ENCODE measurements at places on chromosomes 6 and 20.

GRCh38 chr6:120854583-120854982 is 479.7 kb downstream of the TBC1D32 start:
- no peak for DNase-seq

DNA sequence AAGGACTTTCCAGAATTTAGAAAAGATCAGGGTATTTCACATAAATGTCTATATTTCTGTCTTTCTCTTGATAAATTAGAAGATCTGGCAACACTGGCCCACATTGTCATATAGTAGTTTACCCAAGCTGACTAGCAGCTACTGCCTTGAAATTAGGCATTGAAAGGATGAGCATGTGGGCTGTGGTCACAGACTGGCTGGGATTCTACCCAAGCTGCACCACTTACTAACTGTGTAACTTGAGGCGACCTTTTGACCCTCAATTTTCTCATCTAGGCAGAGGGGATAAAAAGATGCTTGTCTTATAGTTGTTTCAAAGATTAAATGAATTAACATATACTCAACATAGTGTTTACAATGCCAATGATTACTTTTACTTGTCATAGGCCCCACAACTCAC is 152.7 kb upstream of the BMP2 start:
- no peak for DNase-seq

- no peak for DNase-seq
Observed at GRCh38 chr20:20731945-20732296, 19.5 kb upstream of the RALGAPA2 start.

- no peak for DNase-seq
Observed at GRCh38 chr20:5835321-5835821, 85.2 kb downstream of the SHLD1 start.

GRCh38 chr6:143155681-143156080 is 95.0 kb downstream of the AIG1 start:
- no peak for DNase-seq

DNA sequence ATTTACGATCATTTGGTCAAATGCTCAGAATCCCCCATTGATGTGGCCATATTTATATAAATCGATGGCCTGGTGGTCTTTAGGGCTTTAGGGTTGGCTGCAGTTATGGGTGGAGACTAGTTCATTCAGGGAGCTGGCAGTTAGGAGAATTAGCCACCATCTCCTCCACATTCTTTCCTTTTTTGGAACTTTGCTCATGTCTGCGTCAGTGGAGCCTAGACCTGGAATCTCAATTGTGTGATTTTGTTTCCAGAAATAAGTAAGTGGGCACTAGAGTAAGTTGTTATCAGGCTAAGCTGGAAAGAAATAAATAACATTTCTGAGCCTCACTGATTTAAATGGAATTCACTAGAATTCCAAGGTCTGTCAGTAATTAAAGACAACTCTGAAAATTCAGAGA is 29.0 kb upstream of the ELOVL5 start:
- no peak for DNase-seq

DNA sequence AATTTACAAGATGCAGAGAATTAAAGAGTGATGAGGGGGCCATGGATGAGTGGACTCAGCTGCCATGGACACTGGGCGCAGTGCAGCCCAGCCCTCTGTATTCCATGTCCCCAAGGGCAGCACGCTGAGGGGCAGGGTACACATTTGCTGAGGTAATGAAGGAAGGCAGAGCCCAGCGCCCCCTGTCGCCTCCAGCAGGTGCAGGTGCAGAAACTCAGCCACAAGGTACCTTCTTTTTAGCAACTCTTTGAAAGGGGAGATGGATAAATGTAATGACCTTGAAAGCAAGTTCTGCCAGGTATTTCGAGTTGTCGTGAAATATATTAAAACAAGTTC is 7.1 kb downstream of the CD93 start:
- no peak for DNase-seq

- peak; percentile 58 for DNase-seq
Observed at GRCh38 chr6:122609881-122610689, at the start of gene PKIB. PKIB (plus strand) TSS chr6:122610405; CDS start chr6:122717795, 107,390 bp downstream.

DNA sequence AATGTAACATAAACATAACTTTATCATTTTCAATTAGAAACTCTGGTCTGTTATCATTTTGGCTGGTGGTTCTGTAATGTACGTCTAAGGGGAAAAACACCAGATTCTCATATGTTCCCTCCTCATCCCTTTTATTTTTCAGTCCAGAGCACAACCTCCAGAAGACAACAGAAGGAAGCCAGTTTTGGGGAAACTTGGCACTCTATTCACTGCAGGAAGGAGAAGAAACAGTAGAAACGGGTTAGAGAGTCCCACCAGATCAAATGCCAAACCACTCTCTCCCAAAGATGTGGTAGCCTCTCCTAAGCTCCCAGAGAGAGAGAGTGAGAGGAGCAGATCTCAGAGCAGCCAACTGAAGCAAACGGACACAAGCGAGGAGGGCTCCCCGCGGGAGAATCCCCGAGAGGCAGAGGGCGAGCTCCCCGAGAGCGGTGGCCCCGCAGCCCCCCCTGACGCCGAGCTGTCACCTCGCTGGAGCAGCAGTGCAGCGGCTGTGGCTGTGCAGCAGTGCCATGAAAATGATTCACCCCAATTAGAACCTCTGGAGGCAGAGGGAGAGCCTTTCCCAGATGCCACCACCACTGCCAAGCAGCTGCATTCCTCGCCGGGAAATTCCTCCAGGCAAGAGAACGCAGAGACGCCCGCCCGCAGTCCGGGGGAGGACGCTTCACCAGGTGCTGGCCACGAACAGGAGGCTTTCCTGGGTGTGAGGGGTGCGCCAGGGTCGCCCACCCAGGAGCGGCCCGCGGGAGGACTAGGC is 117.8 kb downstream of the RTN4IP1 start:
- no peak for DNase-seq

DNA sequence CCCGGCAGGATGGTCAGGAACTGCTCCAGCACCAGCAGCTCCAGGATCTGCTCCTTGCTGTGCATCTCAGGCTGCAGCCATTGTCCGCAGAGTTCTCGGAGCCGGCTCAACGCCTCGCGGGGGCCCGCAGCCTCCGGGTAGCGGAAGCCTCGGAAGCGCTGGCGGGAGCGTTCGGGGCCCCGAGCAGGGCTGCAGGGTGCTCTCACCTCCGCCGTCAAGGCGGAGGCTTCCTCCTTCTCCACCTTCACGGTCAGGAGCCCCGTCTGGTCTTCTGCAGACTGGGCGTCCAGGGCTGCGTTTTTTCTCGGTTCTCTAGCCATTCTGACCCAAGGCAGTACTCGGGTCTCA is 434 bp downstream of the ZKSCAN4 start:
- peak; percentile 39 for DNase-seq

DNA sequence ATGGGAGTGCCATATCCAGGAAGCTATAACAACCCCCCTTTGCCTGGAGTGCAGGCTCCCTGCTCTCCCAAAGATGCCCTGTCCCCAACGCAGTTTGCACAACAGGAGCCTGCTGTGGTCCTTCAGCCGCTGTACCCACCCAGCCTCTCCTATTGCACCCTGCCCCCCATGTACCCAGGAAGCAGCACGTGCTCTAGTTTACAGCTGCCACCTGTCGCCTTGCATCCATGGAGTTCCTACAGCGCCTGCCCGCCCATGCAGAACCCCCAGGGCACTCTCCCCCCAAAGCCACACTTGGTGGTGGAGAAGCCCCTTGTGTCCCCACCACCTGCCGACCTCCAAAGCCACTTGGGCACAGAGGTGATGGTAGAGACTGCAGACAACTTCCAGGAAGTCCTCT is 56.7 kb upstream of the TMEM181 start:
- no peak for DNase-seq

DNA sequence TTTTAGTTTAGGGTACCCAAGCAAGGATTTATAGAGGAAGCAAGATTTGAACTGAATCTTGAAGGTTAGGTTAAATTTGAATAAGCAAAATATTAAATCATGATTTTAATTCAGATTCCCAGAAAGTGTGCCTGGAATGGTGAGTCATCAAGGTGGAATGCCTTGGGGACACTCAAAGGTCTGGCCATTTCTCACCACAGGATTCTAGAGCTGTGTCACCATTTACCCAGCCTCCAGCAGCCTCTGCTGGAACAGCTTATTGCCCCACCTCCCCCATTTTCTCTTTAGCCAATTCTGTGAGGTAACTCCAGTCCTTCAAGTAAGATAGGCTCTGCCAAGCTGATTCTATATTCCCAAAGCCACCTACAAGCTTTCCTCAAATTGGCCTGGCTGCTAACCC is 181.4 kb downstream of the SIM1 start:
- no peak for DNase-seq

GRCh38 chr20:16711661-16712258 is 18.1 kb upstream of the SNRPB2 start:
- no peak for DNase-seq

DNA sequence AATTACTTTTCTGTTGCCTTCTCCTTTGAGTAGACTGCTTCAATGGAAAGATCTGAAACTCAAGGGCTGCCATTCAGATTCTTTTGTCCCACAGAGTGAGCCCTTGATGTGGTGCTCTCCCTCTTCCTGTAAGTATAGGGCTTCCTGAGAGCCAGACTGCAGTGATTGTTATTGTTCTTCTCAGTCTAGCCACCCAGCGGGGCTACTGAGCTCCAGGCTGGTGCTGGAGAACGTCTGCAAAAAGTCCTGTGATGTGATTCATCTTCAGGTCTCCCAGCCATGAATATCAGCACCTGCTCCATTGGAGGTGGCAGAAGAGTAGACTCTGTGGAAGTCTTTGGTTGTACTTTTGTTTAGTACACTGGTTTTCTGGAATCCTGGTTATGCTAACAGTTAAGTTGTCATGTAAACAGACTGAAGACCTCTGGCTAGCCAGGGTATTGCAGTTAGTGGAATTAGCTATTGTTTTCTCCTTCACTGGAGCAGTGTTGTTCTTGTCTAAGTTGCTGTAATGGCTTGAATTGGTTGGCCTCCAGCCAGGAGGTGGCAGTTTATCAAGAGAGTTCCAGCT is 240.9 kb downstream of the COL12A1 start:
- no peak for DNase-seq

- DNase-seq, result no peak
Observed at GRCh38 chr6:84425971-84426705, 198.7 kb upstream of the CEP162 start.

DNA sequence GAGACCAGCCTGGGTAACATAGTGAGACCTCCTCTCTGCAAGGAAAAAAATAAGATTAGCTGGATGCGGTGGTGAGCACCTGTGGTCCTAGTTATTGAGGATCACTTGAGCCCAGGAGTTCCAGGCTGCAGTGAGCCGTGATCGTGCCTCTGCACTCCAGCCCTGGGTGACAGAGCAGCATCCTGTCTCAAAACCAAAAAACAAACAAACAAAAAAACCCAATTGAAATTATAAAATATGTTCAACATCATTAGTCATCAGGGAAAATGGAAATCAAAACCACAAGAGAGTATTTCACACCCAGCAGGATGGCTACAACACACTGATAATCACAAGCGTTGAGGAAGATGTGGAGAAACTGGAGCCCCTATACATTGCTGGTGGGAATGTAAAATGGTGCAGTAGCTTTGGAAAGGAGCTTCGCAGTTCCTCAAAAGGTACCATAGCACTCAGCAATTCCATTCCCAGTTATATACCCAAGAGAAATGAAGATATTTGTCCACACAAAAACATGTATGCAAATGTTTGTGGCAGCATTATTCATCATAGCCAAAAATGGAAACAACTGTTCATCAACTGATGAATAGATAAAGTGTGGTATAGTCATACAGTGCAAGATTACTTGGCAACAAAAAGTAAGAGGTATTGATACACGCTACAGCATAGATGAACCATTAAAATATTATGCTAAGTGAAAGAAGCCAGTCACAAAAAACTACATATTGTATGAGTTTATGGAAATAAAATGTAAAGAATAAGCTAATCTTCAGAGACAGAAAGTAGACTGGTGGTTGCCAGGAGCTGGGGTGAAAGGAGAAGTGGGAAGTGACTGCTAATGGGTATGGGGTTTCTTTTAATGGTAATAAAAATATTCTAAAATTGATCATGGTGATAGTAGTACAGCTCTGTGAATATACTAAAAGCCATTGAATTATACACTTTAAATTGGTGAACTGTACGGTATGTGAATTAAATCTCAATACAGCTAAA is 38.7 kb upstream of the RIPOR2 start:
- no peak for DNase-seq

DNA sequence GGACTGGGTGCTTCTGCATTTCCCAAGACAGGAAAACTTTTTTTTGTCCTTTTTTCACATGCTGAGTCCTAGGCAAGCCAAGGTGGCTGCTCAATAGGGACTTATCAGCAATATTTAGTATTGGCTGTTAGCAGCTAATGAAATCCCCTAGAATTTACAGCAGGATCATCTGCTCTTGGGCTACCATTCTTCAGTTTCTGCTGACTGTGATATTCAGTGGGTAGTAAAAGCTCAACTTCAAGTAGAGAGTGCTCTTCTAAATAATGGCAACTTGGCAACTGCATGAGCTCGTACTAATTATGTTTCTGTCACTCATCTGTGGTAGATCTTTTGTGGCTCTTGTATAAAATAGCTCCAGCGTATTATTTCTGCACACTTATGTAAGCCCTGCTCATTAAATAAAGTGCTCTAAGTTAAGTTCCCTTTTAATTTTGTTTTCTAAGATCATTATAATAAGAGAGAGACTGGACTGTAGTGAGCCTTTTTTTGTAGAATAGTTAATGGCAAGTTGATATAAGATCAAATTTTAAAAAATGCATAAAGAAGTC is 110.3 kb downstream of the SLC35F1 start:
- DNase-seq, result no peak

DNA sequence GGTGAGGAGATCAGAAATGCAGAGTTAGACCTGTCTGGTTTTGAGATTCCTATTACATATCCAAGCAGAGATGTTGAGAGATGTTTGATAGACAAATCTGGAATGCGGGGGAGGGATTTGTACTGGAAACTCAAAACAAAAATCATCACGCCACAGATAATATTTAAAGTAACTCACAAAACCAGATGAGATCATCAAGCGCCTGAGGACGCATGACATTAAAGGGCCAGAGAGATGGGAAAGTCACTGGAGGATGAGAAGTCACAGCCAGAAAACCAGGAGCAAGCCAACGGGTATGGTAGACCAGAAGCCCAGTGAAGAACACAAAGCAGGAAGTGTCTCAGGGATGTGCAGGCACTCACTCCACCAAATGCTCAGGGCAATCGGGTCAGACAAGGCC is 87.7 kb downstream of the DLL1 start:
- DNase-seq, result peak; percentile 12

GRCh38 chr20:33568378-33568777 is 78.5 kb downstream of the CBFA2T2 start:
- peak; percentile 43 for DNase-seq

GRCh38 chr6:140051521-140052512 is 677.4 kb upstream of the CITED2 start:
- no peak for DNase-seq

DNA sequence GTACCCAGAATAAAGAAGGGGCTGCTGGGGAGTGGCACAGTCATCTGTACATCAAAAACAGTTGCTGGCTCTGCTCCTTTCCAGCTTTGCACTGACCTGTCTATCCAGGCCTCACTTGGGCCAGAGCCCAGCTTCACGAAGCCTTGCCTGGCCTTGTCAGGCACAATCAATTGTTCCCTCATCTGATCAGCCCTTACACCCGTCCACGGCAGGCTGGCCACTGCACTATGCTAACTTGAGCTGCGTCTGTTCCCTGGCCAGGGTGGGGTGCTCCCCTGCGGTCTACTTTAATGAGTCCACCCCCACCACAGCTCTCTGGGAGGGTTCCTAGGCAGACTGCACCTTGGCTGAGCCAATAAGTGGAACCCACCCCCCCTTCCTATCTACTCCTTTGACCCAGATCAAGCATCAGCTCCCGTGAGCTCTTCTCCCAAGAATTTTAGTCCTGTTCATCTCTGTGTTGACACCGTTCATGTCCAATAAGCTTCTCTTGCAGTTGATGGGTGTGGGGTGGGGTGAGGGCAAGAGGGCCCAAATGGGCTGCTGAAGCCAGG is 74.3 kb upstream of the MLN start:
- DNase-seq, result no peak

- DNase-seq, result no peak
Observed at GRCh38 chr20:46572790-46573189, 22.3 kb upstream of the OCSTAMP start.
